ENCODE measurements at places on chromosomes 1 and 21.

GRCh38 chr1:3000671-3001470 is 20.4 kb upstream of the ACTRT2 start:
- no peak for DNase-seq

GRCh38 chr1:93346421-93346993 is 800 bp downstream of the DR1 start:
- no peak for DNase-seq

DNA sequence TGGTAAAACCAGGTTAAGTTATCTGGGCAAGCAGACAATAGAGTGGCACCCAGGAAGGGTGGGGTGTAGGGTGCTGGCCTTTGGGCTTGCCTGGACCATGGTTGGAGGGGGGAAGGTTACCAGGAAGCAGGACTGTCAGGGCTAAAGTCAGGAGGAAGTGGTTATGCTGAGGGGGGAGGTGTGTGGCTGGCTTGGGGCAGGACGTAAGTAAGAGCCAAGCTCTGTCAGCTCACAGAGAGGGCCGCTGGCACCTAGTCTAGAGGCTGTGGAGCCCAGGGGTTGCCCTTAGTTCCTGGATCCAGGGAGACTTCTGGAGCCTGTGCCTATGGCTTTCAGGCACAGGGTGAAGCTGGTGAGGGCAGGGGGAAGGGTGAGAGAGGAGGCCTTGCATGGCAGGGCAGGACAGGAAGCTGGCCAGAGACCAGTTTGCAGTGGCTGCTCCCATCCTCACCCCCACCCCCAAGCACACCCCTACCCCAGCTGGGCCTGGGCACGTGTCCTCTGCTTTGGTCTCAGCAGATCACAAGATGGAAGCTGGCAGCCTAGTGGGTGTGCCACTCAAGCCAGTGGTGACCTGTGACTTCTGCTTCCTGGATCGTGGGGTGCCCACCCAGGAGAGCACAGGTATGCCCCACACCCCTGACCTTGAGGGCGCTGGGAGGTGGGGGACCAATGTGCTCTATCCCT is 20.5 kb upstream of the SMYD3 start:
- no peak for DNase-seq

GRCh38 chr1:18632218-18632588 is 1.6 kb downstream of the PAX7 start:
- no peak for DNase-seq

GRCh38 chr1:161350671-161351070 is 17.0 kb downstream of the CFAP126 start:
- DNase-seq = no peak

GRCh38 chr1:224065455-224065854 is 48.5 kb upstream of the FBXO28 start:
- DNase-seq = peak; percentile 19

DNA sequence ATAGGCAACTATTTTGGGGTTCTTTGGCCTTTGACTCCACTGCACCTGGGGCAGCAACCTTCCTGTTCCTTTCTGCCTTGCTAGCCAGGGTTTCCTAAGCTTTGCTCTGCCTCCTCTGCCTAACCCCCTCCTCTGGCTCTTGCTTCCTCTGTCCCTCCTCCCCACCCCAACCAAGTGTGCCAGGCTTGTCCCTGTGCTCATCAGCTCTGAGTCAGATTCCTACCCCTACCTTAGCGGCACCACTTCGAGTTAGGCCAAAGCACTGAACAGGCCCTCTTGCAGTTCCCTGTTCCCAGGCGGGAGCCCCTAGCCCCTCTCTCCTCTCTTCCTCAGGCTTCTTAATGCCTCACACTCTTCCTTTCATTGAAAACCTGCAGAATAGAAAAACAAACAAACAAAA is 74.8 kb upstream of the HAO2 start:
- no peak for DNase-seq

- no peak for DNase-seq
These were observed 31.1 kb downstream of the PADI6 start for GRCh38 chr1:17403081-17403480.

DNA sequence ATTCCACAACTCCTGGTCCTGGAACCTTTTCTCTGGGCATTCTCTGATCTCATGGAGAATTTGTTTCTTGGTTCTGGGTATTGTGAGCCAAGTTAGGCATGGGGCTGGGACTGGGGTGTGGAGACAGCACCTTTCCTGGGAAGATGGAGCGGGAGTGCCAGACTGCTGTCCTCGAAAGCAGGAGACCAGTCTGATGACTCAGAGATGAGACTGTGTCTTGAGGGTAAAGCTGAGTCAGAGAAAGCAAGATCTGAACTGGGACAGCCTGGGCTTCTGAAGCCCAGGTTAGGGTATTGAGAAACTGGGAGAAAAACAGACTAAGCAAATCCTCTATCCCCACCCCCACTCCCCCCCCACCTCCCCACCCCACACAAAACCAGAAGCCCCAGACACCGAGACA is 2.2 kb upstream of the KANK4 start:
- DNase-seq = peak; percentile 93

- no peak for DNase-seq
These were observed 60.5 kb upstream of the HP1BP3 start for GRCh38 chr1:20847611-20848080.

- no peak for DNase-seq
These were observed 26.5 kb downstream of the WDR64 start for GRCh38 chr1:241678536-241678935.

GRCh38 chr21:32278103-32278502 is 746 bp downstream of the MIS18A start:
- DNase-seq = no peak

- no peak for DNase-seq
These were observed 5.1 kb upstream of the GJA4 start for GRCh38 chr1:34787461-34788420.

- DNase-seq = no peak
These were observed 22.4 kb downstream of the ZZZ3 start for GRCh38 chr1:77659879-77660593.

- peak; percentile 51 for DNase-seq
These were observed 29.6 kb downstream of the NVL start for GRCh38 chr1:224300346-224300745.

GRCh38 chr1:20634594-20635084 is 1.4 kb downstream of the PINK1 start:
- DNase-seq = no peak

DNA sequence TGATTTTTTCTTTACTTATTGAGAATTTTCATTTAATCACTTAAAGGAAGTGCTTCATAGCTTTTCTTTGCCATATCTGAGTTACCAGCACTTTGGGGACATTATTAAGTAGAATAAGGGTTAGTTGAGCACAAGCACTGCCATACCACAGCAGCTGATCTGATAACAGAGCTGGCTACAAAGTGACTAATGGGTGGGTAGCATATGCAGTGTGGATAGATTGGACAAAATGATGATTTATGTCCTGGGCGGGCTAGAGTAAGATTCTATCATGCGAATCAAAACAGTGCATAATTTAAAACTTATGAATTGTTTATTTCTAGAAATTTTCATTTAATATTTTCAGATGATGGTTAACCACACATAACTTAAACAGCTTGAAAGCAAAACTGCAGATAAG is 102.2 kb upstream of the SNX7 start:
- DNase-seq = no peak

GRCh38 chr1:42350086-42350485 is 15.1 kb upstream of the FOXJ3 start:
- no peak for DNase-seq

- no peak for DNase-seq
These were observed 38.1 kb upstream of the EPS15 start for GRCh38 chr1:51557168-51557567.

DNA sequence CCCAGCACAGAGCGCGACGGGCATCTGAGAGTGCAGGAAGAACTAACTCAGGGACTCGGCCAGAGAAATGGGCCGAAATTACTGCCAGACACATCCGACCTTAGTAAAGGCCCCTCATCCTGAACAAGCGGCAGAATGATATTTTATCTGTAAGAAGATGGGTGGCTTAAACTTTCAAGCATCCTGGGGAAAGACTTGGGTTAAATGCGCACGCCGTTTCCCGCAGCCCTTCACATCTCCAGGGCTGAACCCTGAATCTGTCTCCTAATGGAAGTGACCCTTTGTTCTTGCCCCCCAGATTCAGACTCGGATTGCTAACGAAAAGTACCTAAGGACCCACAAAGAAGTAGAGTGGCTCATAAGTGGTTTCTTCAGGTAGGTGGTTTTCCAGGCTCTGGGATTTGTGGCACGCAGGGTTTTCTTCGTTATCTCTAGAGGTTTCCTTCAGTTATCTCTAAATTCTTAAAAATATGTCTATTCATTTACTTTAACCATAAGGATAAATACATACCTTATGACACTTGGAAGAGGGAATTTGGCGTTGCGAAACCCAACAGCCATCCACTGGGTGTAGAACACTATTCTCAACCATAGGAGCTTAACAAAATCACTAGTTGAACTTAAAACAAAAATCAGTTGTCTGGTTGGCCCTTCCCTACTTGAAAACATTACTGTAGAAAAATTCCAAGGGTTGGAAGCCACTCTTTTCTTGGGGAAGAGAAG is 627 bp downstream of the RIIAD1 start:
- no peak for DNase-seq

DNA sequence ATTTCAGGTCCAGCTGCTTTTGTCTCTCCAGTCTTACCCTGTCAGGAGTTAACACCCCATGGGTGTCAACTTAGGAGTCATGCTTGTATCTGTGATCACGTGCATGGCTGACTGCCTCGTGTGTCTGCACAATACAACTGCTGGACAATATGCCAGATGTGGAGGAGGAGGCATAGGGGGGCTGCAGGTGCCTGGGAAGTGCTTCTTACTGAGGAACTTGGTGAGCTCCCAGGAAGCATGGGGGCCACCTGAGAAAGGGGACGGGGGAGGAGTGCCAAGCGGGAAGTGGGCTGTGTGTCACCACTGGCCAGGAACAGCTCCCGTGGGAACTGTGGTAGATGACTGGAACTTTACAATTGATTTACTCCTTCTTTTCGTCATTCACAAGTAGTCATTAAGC is 9.5 kb downstream of the RHEX start:
- DNase-seq = no peak

GRCh38 chr1:174812016-174812415 is 187.7 kb upstream of the CACYBP start:
- no peak for DNase-seq

- DNase-seq = no peak
These were observed 428.2 kb downstream of the MRPL39 start for GRCh38 chr21:25179116-25179515.

- no peak for DNase-seq
These were observed 21.5 kb downstream of the STPG1 start for GRCh38 chr1:24391882-24392603.

DNA sequence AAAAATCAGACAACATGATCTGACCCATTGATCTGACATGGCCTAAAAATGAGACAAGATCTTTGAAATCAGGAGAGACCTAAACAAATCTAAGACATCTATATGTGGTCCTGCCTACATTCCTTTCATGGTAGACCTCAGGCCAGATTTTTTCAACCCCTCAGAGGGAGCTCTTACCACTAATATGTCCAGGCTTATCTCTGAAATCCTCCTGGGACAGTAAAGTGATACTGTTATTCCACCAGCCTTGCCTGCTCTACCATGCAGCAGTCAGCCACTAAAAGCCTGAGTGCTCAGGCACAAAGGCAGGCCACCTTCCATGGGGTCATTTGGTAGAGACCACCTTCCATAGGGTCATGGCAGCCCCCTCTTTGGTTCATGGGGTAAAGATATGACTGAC is 126.9 kb downstream of the TBX15 start:
- no peak for DNase-seq

DNA sequence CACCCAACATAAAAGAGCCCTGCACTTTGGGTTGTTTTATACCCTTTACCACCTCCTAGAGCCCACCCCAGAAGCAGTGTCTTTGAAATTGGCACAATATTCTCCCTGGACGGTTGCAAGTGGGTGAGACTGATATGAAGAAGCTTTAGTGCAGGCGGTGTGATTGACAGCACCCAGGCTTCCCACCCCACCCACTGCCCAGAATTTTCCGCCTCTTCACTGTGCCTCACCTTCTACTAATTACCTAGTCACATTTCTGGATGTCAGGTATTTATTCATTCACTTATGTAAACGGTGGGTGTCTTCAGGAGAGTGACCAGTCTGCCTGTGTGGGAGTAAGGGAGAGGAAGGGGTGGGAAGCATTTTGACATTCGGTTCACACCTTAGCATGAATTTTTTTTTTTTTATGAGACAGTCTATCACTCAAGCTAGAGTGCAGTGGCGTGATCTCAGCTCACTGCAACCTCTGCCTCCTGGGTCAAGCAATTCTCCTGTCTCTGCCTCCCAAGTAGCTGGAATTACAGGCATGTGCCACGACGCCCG is 1.7 kb upstream of the FAM89A start:
- DNase-seq = no peak

GRCh38 chr1:1677718-1678580 is 14.6 kb downstream of the SLC35E2B start:
- DNase-seq = no peak

DNA sequence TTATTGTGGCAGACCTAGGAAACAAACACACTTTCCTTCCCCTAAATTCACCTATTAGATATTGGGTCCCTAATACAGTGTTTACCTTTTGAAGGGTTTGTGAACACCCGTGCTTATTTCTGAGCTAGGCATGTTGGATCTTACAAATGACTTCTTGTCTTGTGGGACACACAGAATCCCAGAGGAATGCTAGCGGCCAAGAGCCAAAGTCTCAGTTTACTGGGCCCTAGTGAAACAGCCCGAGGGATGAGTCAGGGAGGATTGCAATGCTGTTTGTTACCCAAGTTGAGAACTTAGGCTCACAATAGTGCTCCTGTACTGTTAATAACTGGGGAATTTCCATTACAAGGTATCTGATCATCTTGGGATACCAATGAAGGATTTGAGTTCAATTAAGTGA is 100.1 kb upstream of the AKT3 start:
- DNase-seq = peak; percentile 46

- DNase-seq = no peak
These were observed 989 bp upstream of the ETV3 start for GRCh38 chr1:157139052-157139715.

DNA sequence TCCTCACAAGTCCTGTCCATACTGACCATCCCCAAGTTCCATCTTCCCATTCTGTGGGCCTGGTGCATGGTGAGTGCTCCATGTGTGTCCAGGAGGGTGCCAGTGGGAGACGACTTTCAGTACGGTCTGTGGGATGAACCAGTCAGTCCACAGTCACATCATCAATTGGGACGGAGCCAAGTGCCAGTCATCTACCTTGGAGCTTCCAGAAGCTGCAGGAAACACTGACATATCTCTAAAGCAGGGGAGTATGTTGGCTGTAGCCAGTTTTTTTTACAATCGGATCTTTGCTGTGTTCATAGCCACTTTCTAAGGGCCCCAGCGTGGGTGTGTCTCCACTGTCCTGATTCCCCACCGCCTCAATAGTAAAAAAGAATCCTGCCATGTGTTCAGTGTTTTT is 13.6 kb upstream of the TRIM17 start:
- no peak for DNase-seq

DNA sequence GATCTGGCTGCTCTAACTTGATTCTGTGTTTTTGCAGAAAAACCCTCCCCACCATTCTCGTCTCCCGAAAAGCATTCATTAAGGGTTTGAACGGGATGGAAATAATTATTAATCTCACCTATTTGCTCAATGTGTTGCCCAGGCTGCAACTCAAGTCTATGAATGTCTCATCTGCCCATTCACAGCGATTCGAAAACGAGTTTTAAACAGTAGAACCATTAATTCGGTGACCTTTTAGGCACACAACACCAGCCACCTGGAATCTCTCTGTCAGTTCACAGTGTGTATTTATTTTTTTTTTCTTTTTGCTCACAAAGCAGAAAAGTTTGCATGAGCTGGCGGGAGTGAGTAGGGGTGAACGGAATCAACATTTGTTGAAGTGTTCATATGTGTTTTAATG is 764.7 kb upstream of the TPTE start:
- DNase-seq = no peak
